NCI-H2081 treated with DMSO at 0.1 percent for 48 hours (cell line): ENCODE measurements at places on chromosomes 12 and 14.

GRCh38 chr12:95600567-95600966, 49.3 kb upstream of the USP44 start:
- DNase-seq, result no peak

DNA sequence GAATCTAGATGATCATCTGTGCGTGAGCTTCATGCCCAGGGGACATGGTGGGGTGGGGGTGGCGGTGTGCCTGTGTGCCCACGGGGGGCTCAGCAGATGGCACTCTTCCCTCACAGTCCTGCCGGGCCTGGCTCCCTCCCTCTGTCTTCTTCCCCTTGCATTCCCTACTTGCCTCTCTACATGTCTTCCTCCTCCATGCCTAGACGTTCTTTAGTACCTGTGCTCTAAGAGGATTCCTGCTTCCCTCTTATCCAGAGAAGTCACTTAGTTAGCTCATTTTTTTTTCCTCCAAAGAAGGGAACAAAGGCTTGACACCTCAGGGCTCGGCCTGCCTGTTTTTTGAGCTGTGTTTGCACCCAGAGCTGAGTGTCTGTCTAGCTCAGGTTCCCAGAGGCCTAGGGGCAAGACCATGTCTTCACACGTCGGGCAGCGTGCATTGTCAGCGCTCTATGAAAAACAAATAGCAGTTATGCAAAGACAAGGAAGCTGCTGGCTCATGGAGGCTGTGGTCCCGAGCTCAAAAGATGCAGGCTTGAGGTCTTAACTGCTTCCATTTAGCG, 48.8 kb downstream of the NINJ2 start:
- no peak for DNase-seq

GRCh38 chr12:129409281-129409680, 494.5 kb downstream of the TMEM132D start:
- DNase-seq, result no peak

GRCh38 chr12:4112290-4112689, 161.3 kb upstream of the CCND2 start:
- DNase-seq, result no peak

GRCh38 chr14:25349269-25349668, 299.3 kb upstream of the STXBP6 start:
- no peak for DNase-seq

DNA sequence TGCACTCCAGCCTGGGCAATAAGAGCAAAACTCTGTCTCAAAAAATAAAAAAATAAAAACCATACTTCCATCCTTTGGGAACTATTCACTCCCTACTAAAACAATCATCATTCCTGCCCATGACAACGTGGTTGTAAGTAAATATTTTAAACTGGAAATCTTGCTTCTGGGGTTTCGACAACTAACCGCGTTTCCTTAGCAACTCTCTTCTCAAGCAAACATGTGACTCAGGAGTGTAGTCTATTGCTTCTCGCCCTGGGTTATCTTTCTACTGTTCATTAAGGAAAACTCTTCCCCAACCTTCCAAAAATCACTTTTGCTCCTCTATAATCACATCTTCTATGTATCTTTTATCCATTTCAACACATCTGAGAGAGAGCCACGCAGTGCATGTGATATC, 21.8 kb downstream of the APPL2 start:
- DNase-seq, result no peak

DNA sequence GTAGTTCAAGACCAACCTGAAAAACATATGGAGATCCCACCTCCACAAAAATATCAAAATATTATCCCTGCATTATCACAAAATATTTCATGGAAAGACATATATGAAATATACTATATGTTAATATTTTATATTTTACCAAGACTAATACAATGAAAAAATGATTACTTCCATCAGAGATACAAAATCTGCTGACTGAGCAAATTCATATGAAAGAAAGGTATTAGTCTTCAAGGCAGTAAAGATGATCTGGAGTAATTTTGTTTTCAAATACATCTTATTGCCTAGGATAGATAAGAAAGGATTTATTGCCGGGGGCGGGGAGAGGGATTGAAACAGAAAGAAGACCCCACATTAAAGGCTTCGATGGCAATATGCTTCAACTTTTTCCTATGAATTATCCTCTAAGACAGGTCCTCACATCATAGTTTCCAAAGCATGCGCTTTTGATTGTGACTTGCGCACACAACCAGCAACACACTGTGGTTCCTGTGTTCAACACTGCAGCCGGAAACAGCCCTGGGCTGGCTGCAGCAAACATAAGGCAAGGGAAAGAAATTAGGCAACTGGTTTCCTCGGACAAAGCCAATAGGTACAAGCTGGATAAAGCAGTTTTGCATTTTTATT, 83.2 kb downstream of the SPPL3 start:
- DNase-seq, result no peak

- DNase-seq, result no peak
Observed at GRCh38 chr12:17381211-17381610, 708.8 kb downstream of the RERGL start.

DNA sequence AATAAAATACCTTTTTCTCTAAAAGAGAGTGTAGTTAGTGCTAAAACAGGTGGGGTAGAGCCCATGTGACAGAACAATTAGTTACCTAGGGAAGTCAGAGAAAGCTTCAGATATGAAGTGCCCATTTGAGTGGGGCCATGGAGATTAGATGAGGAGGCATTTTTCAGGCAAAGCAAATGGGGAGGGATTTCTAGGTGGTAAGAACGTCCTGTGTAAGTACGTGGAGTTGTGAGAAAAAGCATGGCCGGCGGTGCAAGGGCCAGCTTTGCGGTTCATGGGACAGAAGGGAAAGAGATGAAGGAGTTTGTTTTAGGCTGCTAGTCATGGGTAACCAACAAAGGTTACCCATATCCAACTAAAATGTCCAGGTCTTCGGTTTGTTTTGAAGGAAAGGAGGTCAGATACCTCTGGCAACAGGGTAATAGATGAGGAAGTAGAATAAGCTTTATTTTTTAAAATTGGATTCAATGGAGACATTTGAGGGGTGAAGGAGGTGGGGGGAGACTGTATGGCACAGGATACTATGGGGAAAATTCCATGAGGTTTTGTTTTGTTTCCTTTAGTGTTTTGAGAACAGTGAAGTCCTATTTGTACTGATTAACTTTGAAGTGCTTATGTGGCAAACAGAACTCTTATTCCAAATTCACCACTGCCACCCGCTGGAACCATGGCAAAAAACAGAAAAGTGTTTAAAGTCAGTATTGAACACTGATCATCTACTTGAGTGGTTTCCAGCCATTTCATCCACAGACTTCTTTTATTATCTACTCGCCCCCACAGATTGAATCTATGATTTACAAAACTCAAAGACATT, 10.0 kb upstream of the SNRPF start:
- DNase-seq, result no peak

DNA sequence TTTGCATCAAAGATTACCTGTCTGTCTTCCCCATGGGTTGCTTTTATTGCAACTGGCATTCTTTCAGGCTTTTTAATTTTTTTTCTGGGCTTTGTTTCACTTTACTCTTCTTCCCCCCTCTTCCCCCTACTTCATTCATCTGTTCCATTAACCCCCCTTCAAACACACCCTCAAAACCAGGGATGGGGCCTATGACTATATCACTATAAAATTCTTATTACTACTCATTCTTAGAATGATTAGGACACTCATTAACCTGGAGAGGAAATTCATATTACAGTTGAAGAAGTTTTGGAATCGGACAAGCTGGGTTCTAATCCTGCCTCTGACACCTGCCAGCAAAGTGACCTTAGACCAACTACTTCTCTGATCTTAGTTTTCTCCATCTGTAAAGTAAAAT, 24.8 kb upstream of the MDM1 start:
- DNase-seq, result no peak

- no peak for DNase-seq
Observed at GRCh38 chr12:49763006-49763591, 21.7 kb downstream of the TMBIM6 start.
